ENCODE measurements at places on chromosomes 11 and 22.

GRCh38 chr11:35288817-35289541, 130.4 kb downstream of the SLC1A2 start:
- DNase-seq, result no peak

DNA sequence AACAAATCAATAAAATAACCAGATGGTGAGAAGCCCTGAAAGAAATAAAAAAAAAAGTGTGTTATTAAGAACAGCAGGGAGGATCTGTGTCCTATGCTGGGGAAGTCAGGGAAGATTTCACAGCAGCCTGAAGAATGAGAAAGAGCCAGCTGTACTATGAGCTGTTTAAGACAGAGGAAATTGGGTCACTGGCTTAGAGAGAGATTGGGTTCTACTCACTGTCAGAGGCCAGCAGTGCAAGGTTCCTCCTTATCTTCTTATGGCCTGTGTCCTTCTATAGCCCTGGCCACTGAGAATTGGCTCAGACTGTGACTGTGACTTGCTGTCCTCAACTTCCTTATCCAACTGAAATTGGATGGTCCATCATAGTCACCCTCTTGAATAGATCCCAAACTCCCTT, 54.8 kb upstream of the FDX1 start:
- no peak for DNase-seq

- no peak for DNase-seq
These were observed 67.5 kb downstream of the LHFPL7 start for GRCh38 chr22:24878969-24879368.

DNA sequence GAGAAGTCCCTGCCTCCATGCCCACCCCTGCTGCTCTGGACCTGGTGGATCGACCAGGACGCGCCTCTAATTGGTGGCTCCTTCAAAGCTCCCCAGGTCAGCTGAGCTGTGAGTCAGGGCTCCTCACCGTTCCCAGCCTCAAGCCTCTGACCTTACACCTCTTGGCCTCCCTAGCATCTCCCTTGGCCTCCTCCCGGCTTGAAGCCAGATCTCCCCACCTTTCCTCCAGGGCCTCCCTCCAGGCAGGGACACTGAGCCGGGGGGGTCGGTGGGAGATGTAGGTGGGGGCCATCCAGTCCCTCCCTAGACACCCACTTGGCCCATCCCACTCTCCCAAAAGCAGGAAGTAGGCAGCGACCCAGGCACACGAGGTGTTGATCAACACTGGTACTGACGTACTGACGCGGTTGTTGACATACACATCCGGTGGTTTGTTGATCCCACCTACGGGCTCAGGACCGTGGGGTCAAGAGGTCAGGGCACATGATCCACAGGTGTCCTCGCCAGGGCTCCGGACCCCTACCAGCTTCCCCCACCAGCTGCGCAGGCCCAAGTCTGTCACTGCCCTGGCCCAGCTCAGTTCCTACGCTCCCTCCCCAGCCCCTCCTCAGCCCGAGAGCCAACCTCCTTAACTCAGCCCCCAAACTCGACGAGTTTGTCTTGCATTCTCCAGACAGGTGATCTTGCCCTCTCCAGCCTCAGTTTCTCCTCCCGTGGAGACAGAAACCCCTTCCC, 802 bp downstream of the ATG2A start:
- no peak for DNase-seq

- DNase-seq, result no peak
These were observed 43.1 kb downstream of the CACNG2 start for GRCh38 chr22:36660510-36660840.

DNA sequence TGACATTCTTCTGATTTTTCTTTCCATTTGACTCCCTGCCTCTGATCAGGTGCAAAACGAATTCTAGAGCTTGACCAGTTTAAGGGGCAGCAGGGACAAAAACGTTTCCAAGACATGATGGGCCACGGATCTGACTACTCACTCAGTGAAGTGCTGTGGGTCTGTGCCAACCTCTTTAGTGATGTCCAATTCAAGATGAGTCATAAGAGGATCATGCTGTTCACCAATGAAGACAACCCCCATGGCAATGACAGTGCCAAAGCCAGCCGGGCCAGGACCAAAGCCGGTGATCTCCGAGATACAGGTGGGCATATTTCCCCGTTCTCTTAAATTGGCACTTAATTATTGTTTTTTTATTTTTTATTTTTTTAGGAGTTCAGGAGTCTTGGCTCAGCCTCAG, 15.4 kb downstream of the XRCC6 start:
- DNase-seq, result no peak

- no peak for DNase-seq
These were observed 7.4 kb upstream of the ZBTB16 start for GRCh38 chr11:114052160-114052559.

DNA sequence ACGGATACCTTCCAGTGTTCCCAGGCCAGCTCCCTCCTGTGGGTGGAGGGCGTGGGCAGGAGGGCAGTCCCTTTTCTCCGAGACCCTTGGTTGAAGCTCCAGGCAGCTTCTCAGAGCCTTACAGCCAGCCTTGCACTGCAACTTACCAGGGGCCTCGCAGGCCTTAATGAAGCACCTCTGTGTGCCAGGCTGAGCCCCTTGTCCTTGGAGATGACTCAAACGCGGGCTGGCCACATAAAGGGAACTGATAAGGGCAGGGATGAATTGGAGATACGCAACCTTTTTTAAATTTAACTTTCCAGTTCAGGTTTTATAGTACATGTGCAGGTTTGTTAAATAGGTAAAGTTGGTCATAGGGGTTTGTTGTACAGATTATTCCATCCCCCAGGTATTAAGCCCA, 72.7 kb downstream of the WNT7B start:
- DNase-seq, result no peak

GRCh38 chr22:22894740-22895731, 7.4 kb downstream of the IGLL5 start:
- DNase-seq, result no peak

DNA sequence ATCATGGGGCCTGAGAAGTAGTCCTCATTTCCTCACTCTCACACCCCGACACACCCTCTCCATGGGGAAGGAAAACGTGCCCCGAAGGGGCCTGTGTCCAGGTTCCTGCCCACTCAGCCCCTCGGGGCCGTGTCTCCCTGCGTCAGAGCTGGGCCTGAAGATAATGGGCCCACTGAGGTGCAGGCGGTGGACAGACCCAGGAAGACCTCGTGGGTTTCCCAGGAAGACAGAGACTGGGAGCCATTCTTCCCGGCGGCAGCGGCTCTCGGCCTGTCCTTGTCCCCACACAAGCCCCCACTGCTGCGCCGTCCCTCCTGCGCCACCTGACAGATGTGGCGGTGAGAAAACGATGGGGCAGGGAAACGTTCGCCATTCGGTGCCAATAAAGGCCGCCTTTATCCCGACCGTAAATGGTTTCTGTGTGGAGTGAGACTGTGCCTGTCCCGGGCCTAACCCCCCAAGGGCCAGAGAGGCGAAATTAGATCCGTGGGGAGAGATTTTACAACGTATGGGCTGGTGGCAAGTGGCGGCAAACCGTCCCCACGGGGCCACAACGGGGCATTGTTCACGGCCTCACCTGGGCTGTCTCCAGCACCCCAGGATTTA, 89.0 kb downstream of the CDKN1C start:
- no peak for DNase-seq

- no peak for DNase-seq
These were observed 127.7 kb upstream of the SESN3 start for GRCh38 chr11:95358511-95359340.

- DNase-seq, result no peak
These were observed 43.8 kb downstream of the CHRDL2 start for GRCh38 chr11:74687237-74688023.

DNA sequence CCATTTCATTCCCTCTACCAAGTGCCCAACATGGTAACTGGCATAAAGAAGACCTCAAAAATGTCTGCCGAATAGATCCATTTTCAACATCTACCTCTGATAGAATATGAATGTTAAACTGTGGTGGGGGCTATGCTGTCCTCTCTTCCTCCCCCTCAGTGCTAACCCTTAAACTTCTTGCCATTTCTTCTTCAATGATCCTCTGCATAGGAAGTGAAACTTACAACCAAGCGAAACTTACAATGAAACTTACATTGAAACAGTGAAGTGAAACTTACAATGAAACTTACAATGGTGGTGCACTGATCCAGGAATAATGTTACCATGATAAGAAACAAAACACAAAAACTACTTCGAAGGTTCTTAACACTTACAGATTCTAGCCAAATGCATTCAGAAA, 4.7 kb downstream of the RTCB start:
- DNase-seq, result no peak

- DNase-seq, result no peak
These were observed 5.3 kb downstream of the KCNE3 start for GRCh38 chr11:74462009-74462408.

- DNase-seq, result no peak
These were observed 92.7 kb downstream of the SGSM3 start for GRCh38 chr22:40463017-40463631.

DNA sequence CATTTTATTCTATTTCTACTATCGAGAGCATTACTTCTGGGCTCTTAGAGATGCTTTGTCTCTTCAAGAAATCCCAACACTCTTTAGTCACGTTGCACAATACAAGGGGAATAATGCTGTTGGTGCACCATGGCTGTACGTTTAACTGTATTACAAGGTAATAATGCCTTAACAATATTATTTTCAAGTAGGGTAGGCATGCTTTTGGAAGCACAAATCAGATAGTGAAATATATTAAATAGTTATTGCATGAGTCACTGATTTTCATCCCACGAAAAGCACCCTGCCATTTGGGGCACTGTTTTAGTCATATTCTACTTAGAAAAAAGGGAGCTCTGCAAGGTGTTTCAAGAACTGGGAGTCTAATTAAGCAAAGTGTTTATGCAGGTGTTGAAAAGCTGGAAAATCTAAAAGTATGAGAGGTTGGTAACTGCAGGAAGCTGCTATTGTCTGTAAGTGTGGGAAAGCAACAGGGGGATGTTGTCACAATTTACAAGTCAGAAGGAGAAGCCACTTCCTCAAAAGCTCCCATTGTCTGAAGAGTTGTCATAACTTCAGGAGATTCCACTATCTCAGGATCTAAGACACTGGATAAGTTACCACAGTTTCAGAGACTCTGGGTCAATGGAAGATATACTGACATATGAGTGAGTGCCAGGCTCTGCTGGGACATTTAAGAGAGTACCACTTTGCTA, 218.2 kb downstream of the JRKL start:
- DNase-seq, result no peak

- no peak for DNase-seq
These were observed 132.4 kb downstream of the FAR1 start for GRCh38 chr11:13800901-13801300.

DNA sequence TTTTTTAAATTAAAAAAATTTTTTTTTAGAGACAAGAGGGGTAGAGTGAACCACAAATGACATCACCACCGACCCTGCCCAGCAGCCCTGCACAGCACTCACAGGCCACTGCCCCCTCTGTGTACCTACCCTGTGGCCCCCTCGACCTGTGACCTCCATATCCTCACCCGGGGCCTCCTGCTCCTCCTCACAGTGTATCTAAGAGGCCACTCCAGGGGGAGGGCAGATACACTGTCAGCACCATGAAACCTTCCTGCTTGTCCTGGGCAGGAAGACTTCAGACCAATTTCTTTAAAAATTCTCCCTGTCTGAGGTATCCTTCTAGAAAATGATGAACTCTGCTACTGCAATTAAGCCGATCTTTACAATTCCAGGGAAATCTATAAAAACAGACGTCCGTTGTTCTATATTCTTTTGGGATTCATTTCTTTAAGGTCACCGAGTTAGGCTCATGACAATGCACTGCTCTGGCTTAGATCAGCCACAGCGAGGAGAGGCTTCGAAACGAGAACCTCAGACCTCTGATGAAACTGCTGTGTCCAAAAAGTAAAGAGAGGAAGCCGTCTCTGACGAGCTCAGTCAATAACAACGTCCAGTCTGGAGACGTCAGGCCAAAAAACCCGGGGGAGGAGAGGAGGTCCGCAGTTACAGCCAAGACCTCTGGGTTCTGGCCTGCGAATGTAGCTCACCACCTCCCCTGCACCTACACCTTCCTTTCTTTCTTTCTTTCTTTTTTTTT, 17.5 kb downstream of the NFAM1 start:
- DNase-seq, result no peak

GRCh38 chr11:122207921-122208764, 92.1 kb upstream of the BLID start:
- DNase-seq, result no peak

- no peak for DNase-seq
These were observed 11.0 kb upstream of the TMEM121B start for GRCh38 chr22:17132112-17132511.

DNA sequence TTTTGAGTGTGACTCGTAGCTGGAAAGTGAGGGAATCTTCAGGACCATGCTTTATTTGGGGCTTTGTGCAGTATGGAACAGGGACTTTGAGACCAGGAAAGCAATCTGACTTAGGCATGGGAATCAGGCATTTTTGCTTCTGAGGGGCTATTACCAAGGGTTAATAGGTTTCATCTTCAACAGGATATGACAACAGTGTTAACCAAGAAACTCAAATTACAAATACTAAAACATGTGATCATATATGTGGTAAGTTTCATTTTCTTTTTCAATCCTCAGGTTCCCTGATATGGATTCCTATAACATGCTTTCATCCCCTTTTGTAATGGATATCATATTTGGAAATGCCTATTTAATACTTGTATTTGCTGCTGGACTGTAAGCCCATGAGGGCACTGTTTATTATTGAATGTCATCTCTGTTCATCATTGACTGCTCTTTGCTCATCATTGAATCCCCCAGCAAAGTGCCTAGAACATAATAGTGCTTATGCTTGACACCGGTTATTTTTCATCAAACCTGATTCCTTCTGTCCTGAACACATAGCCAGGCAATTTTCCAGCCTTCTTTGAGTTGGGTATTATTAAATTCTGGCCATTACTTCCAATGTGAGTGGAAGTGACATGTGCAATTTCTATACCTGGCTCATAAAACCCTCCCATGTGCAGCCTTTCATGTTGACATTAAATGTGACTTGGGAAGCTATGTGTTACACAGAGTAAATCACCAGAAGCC, 11.0 kb downstream of the OR51E1 start:
- no peak for DNase-seq

DNA sequence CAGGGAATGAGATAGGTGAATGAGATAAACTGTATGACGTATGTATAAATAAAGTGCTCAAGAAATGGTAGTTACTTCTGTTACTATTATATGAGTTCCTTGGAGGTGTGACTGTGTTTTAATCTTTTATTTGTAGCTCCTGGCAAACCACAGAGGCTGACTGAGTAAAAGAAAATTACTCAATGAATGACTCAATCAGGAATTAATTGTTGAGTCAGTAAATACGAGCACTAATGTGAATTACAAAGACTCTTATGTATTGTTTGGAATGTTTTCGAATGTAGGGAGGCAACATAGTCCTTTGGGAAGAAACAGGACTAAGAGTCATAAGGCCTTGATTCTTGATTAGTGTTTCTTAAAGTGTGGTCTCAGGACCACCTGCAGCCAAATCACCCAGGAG, 51.1 kb upstream of the BLID start:
- DNase-seq, result no peak

Measured in stimulated activated CD8-positive, alpha-beta memory T cell treated with anti-CD3 and anti-CD28 coated beads, Interleukin-4, amount 100 ng/mL, for 4 hours (primary cell).